ENCODE measurements at places on chromosomes 6 and 20.

DNA sequence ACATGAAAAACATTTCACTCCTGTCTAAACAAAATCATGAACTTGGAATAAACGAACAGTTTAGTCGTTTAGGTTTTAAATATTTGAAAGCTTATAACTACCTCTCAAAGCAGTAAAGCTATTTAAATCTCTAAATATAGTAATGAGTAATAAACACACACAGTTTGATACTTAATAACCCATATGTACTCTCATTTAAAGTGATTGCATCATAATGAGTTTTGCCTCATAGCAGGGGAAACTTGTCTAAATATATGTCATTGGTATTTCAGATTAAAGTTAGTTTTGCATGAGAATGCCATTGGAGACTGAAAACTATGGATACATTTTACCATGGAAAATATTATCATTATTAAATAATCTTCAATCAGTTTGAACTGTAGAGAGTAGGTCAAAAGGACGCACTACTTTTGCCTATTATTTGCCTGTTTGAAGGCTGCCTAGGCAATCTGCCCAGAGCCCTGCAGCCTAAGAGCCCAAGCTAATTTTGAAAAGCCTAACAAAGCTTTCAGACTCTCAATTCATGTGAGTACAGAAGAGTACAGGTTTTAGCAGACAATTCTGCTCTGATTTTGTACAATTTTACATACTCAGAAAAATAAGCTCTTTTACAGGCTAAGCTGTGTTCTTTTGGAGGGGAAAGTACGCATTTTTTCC, 632.8 kb downstream of the HACE1 start:
- no peak for DNase-seq

GRCh38 chr6:138987080-138987642, 892 bp downstream of the REPS1 start:
- DNase-seq: no peak

DNA sequence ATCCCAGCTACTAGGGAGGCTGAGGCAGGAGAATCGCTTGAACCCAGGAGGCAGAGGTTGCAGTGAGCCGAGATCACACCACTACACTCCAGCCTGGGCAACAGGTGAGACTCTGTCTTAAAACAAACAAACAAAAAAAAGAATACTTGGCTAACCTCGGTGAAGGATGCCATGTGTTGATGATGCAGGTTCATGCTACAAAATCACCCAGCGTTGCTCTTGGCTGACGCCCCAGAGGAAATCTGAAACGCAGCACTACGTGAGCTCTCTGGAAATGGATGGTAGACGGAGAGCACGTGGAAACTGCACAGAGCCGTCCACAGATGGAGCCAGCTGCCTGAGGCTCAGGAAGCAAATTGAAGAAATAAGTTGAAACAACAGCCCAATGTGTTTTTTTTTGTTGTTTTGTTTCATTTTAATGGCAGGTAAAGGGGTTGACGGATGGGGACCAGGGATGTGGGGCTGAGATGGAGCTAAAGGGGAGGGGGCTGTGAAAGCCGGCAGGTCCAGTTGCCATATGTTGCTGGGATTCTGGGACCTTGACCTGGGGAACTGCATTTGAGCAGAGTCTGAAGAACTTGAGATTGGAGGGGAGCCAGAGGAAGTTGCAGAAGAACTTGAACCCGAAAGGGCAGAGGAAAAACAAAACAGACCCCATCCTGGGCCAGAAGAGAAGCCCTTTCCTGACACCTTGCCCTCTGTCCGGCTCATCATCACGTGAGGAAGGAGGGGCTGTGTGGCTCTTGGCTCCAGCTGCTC, 12.8 kb upstream of the MANBAL start:
- peak; percentile 11 for DNase-seq

DNA sequence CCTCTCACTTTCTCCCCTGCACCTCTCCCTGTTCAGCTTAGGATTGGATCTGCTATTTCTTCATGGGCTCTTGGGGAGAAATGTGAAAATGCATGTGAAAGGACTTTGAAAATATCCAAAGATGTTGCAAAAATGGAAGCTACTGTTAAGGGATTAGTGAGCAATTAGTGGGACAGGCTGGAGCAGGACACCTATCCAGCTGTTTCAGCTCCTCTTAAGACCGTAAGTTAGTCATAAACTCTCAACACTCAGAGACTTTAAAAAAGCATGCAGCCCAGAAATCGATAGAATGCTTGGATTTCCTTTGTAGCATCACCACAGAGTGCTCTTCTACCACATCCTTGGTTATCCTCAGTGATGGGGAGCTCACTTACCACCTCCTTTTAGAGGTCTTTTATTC, 88.7 kb downstream of the SLC24A3 start:
- DNase-seq: no peak

DNA sequence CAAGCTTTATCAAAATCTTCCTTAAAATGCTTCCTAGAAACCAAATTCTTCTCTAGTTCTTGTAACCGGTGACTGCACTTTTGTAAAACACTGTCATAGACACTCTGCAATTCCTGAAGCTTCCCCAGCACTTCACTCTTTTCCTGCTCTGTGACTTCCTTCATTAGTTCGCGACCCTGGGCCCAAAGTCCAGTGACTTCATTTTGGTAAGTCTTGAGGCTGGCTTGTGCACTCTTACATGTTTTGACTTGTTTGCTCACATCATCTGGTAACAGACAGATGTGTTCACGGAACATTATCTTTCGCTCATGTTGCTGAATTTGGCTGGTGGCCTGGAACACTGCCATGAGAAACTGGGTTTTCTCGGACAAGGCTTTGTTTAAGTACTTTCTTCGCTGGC, 306.2 kb downstream of the SYNE1 start:
- DNase-seq: no peak

GRCh38 chr6:164109770-164110140, 695.2 kb downstream of the QKI start:
- no peak for DNase-seq

- DNase-seq: peak; percentile 93
Measured at GRCh38 chr6:4059115-4059777, 19.7 kb downstream of the FAM217A start.

DNA sequence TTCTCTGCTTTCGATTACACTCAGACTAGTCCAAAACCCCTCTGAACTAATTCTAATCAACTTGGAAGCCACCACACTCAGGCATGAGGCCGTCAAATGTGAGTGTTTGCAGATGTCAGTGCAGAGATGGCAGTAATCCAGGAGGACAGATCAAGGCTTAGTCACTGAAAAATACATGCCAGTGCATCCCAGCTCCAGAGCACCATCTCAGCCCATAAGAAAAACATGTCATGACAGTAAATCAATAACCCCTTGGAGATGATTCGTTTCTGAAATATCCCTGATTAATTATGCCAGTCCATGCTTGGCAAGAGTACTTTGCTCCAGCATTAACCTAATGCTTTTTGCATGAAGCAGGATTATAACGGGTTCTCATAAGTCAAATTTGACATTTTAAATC, 179.5 kb downstream of the ADAT2 start:
- peak; percentile 67 for DNase-seq

- DNase-seq: no peak
Measured at GRCh38 chr6:124743420-124743819, 218.8 kb upstream of the RNF217 start.

DNA sequence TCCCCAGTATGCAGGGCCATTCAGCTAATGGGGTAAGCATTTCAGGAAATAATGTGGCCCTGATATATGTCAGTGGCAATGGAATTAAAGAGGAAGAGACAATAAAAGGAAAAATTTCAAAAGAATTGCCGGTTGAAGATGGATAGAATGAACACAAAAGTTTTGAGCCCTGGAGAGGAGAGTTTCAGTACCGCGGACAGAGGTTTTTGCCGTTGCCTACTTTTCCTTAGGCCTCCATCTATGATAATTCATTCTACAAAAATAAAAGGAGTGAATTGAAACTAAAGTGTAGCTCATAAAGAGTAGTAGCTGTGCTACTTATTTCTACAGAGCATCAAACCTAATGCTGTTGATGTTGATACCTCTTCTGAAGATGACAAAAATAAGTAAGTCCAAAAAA, 140.7 kb downstream of the RNASET2 start:
- peak; percentile 11 for DNase-seq

- no peak for DNase-seq
Measured at GRCh38 chr6:38503032-38503773, 136.5 kb downstream of the BTBD9 start.
